Upper lobe of left lung (tissue), 6 donors: ENCODE measurements at places on chromosomes 3 and 15.

GRCh38 chr3:133152056-133152455 is 113.9 kb downstream of the TMEM108 start:
- H3K36me3 ChIP-seq: no peaks in the 10 kb centered on the region
- H3K27me3 ChIP-seq: no peaks in the 10 kb centered on the region
- H3K4me3 ChIP-seq: no peak overlapping the region
- no peak for DNase-seq

GRCh38 chr3:131538968-131539367 is 36.2 kb upstream of the MRPL3 start:
- no peaks in the 10 kb centered on the region for H3K27me3 ChIP-seq
- H3K4me1 ChIP-seq: no peaks in the 10 kb centered on the region
- no peak for DNase-seq
- H3K27ac ChIP-seq: no peak overlapping the region
- no peaks in the 10 kb centered on the region for H3K36me3 ChIP-seq

DNA sequence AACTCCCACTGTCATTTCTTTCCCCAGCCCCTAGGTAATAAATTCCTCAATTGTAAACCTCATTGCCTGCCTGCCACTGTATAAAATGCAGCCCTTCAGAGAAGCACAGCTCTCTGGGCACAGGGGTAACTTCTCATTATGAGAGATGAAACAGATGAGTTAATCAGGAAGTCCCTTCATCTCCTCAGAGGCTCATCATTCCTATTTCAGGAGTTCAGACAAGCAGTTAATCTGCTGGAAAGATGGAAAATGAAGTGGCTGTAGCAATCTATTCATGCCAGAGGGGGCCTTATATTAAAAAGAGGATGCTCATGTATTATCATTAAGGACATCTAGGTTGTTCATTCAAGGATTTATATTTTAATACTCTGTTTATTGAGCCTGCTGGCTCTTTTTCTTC is 519.5 kb upstream of the LMCD1 start:
- DNase-seq: no peak
- no peak overlapping the region for H3K4me3 ChIP-seq
- no peak overlapping the region for H3K27ac ChIP-seq

- H3K4me3 ChIP-seq: no peak overlapping the region
- H3K27ac ChIP-seq: no peak overlapping the region
- no peak for DNase-seq
- no peaks in the 10 kb centered on the region for H3K27me3 ChIP-seq
- no peaks in the 10 kb centered on the region for H3K4me1 ChIP-seq
These were observed 75.0 kb downstream of the LRRC28 start for GRCh38 chr15:99326235-99326634.

GRCh38 chr3:154161806-154162205 is 40.6 kb downstream of the ARHGEF26 start:
- no peaks in the 10 kb centered on the region for H3K36me3 ChIP-seq
- H3K4me1 ChIP-seq: no peaks in the 10 kb centered on the region
- no peaks in the 10 kb centered on the region for H3K27me3 ChIP-seq
- H3K27ac ChIP-seq: no peak overlapping the region
- no peak for DNase-seq

- no peaks in the 10 kb centered on the region for H3K36me3 ChIP-seq
- H3K4me1 ChIP-seq: no peaks in the 10 kb centered on the region
- no peaks in the 10 kb centered on the region for H3K27me3 ChIP-seq
- no peak overlapping the region for H3K4me3 ChIP-seq
- no peak overlapping the region for H3K27ac ChIP-seq
These were observed 35.2 kb upstream of the SLC24A5 start for GRCh38 chr15:48085591-48085930.

DNA sequence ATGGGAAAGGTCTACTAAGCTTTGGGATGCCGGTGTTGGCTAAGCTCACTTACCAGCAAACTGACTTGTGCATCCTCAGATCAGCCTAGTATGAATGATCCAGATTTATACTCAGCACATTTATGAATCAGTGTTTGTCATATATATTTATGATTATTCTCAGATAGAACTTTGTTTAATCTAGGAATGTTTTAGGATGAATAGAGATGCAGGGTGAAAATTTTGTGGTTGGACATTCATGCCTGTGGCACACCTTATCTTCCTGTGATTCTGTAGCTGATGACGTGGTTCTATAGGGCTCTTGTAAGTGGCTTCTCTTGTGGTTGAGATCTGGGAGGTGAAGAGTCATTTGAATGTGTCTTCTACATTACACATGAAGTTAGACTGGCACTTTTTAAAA is 11.4 kb downstream of the CDIN1 start:
- no peaks in the 10 kb centered on the region for H3K36me3 ChIP-seq
- no peaks in the 10 kb centered on the region for H3K27me3 ChIP-seq
- no peak overlapping the region for H3K27ac ChIP-seq
- no peak overlapping the region for H3K4me3 ChIP-seq

DNA sequence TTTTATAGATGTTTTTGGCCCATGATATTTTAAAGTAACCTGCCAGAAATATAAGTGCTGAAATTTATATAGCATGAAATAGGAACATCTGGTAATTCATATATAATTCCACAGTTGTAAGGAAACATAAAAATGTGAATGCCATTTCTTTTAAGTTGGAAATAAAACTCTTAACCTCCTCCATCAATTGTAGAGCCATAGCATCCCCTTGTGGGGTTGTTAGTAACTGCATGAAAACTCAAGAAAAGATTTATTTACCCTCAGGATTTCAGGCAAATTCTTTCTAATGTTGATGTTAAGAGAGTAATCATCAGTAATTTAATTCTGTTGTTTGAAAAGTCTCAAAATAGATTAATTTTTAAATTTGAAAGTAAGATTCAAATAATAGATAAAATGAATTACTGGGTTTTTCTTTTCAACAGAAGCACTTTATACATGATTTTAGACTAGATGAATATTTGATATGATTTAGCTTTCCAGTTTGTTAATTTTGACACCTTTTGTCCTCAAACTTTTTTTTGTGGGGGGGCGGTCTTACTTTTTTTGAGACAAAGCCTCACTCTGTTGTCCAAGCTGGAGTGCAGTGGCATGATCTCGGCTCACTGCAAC is 74.7 kb downstream of the RASA2 start:
- H3K4me1 ChIP-seq: peaks cover 3% of the 10 kb centered on the region
- H3K36me3 ChIP-seq: peaks cover 24% of the 10 kb centered on the region
- DNase-seq: no peak

GRCh38 chr3:196227121-196227561 is 10.8 kb downstream of the SLC51A start:
- no peaks in the 10 kb centered on the region for H3K27me3 ChIP-seq
- H3K36me3 ChIP-seq: no peaks in the 10 kb centered on the region
- no peak overlapping the region for H3K27ac ChIP-seq
- DNase-seq: no peak

DNA sequence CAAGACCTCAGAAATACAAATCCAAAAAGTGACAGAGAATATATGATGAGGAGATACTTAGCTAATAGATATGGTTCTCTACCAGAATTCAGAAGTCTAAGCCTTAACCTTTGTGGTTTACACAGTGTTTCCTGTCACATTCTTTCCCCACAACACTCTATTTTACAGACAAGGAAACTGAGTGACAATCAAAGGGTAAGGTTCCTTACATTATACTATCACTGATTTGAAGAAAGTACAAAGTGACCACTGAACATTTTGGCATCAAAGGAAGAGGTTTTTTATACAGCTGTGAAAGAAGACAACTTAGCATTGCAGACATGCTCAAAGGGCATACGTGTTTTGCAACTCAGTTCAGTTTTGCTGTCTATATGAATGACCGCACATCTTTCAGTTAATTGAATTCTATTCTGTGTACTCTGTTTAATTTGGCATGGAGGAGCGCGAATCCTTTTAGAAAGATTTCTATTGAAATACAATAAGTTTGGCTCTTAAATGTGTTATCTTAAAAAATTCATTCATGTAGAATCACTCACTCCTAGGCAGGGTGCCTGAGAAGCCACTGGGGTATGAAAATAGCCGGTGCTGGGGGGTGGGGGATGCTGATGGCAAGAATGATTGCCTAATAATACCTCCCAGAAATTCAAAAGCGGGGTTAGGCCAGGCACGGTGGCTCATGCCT is 66.5 kb upstream of the SKOR1 start:
- H3K27ac ChIP-seq: no peak overlapping the region
- H3K4me1 ChIP-seq: no peaks in the 10 kb centered on the region
- DNase-seq: no peak
- H3K4me3 ChIP-seq: no peak overlapping the region
- no peaks in the 10 kb centered on the region for H3K27me3 ChIP-seq
- H3K36me3 ChIP-seq: no peaks in the 10 kb centered on the region

- no peak for DNase-seq
- no peak overlapping the region for H3K4me3 ChIP-seq
- H3K4me1 ChIP-seq: no peaks in the 10 kb centered on the region
- no peaks in the 10 kb centered on the region for H3K27me3 ChIP-seq
- H3K36me3 ChIP-seq: peaks cover 23% of the 10 kb centered on the region
These were observed 48.4 kb downstream of the DZIP1L start for GRCh38 chr3:138066972-138067371.

DNA sequence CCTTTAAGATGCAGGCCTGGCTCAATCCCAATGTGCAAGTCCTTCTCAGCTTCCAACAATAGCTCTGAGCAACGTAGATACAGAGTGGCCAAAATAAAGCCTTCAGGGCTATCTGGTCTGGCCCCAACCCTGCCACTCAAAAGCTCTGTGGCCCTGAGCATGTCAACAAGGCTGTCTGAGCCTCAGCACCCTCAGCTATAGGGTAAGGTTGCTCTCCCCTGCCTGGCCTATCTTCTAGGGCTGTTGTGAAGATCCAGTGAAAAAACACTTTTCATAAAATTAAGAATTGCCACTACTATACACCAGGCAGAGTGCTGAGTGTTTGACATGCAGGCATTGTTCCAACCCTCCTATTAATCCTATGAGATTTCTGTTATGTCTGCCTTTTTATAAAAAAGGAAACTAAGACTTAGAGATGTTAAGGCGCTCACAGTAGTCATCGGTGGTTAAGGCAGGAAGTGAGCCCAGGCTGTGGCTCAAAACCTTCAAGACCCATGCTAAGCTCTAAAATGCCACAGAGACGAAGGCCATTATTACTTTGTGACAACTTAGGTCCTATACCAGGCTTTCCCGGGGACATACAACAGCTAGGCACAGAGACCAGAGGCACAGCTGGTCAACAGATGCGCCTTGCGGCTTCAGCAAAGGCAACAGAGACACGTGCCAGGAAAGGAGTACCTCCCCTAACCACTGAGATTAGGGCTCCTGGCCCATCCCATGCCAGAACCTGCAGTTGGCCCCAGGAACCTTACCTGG is 5.1 kb downstream of the POLG start:
- peaks cover 52% of the 10 kb centered on the region for H3K36me3 ChIP-seq
- H3K27me3 ChIP-seq: no peaks in the 10 kb centered on the region
- no peak overlapping the region for H3K4me3 ChIP-seq
- DNase-seq: no peak
- peaks cover 38% of the 10 kb centered on the region for H3K4me1 ChIP-seq
- H3K27ac ChIP-seq: no peak overlapping the region

GRCh38 chr15:48091522-48091921 is 29.3 kb upstream of the SLC24A5 start:
- no peak overlapping the region for H3K27ac ChIP-seq
- H3K27me3 ChIP-seq: no peaks in the 10 kb centered on the region
- H3K4me1 ChIP-seq: no peaks in the 10 kb centered on the region
- no peaks in the 10 kb centered on the region for H3K36me3 ChIP-seq

GRCh38 chr3:121473001-121473400 is 72.8 kb downstream of the POLQ start:
- H3K4me3 ChIP-seq: no peak overlapping the region
- no peaks in the 10 kb centered on the region for H3K36me3 ChIP-seq
- H3K27me3 ChIP-seq: no peaks in the 10 kb centered on the region
- no peak for DNase-seq
- no peaks in the 10 kb centered on the region for H3K4me1 ChIP-seq

- H3K4me1 ChIP-seq: no peaks in the 10 kb centered on the region
- H3K36me3 ChIP-seq: no peaks in the 10 kb centered on the region
- no peak overlapping the region for H3K4me3 ChIP-seq
- no peaks in the 10 kb centered on the region for H3K27me3 ChIP-seq
- DNase-seq: no peak
These were observed 384.3 kb upstream of the GBE1 start for GRCh38 chr3:82145742-82146141.

- H3K36me3 ChIP-seq: no peaks in the 10 kb centered on the region
- DNase-seq: no peak
- no peaks in the 10 kb centered on the region for H3K4me1 ChIP-seq
These were observed 152.6 kb downstream of the GREM1 start for GRCh38 chr15:32870240-32871033.

- peak overlapping the region; percentile 38 for H3K4me3 ChIP-seq
- no peaks in the 10 kb centered on the region for H3K27me3 ChIP-seq
- peaks cover 23% of the 10 kb centered on the region for H3K4me1 ChIP-seq
- H3K36me3 ChIP-seq: peaks cover 18% of the 10 kb centered on the region
- DNase-seq: no peak
These were observed 41.1 kb upstream of the AP3B2 start for GRCh38 chr15:82750831-82751180.

DNA sequence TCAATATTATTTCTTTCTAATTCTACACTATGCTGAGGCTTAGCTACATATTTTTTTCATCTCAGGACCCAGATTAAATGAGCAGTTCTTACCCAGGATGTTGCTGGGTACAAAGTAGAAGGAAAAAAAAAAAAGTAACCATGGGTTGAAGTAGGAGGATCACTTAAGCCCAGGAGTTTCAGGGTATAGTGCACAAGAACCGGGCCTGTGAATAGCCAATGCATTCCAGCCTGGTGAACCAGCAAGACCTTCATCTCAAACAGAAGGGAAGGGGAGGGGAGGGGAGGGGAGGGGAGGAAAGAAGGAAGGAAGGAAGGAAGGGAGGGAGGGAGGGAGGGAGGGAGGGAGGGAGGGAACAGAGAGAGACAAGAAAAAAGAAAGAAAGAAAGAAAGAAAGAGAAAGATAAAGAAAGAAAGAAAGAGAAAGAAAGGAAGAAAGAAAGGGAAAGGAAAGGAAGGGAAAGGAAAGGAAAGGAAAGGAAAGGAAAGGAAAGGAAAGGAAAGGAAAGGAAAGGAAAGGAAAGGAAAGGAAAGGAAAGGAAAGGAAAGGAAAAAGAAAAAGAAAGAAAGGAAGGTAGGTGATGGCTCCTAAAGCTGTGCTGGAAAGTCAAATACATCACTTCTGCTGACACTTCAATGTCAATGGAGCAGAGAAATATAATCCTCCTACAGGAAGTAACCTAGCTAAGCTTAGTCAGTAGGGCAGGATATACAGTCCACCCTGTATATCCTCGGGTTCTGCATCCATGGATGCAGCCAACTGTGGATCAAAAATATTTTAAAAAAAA is 206.8 kb upstream of the TGFBR2 start:
- no peak overlapping the region for H3K27ac ChIP-seq
- no peak for DNase-seq
- H3K4me1 ChIP-seq: peaks cover 4% of the 10 kb centered on the region
- H3K36me3 ChIP-seq: no peaks in the 10 kb centered on the region
- no peak overlapping the region for H3K4me3 ChIP-seq
